ENCODE measurements at places on chromosomes 6 and 20. TPM values are rescaled to one million over a fixed set of nuclear protein-coding genes. Genes with fewer than 3 reads are reported as not detected.

The TXLNB gene
- total RNA-seq = 0.18 TPM

The ATAT1 gene
- 7.0 TPM for total RNA-seq

The OR12D2 gene
- not detected for total RNA-seq

The PBOV1 gene
- total RNA-seq = not detected

The PROKR2 gene
- not detected for total RNA-seq

The HLA-DRA gene
- 0.53 TPM for total RNA-seq

The CAGE1 gene
- not detected for total RNA-seq

The OPRM1 gene
- not detected for total RNA-seq

The IMPG1 gene
- total RNA-seq = 0.14 TPM

The RIOK1 gene
- 16.9 TPM for total RNA-seq

The COL10A1 gene
- total RNA-seq = not detected

The PRICKLE4 gene
- not detected for total RNA-seq

The SYNDIG1 gene
- 0.47 TPM for total RNA-seq

The NT5DC1 gene
- 8.2 TPM for total RNA-seq

The NKX2-2 gene
- total RNA-seq = 0.56 TPM

The PACSIN1 gene
- not detected for total RNA-seq
